ENCODE measurements at places on chromosomes 13 and 19. TPM values are rescaled to one million over a fixed set of nuclear protein-coding genes. Genes with fewer than 3 reads are reported as not detected.

The ZNF415 gene
- 2.8 TPM for total RNA-seq

The AKAP8L gene
- total RNA-seq, result 114 TPM

GRCh38 chr19:4358709-4359626 is 15.6 kb downstream of the MPND start:
- DNase-seq, result peak; percentile 53

- DNase-seq, result no peak
Observed at GRCh38 chr13:109782823-109783431, 3.5 kb downstream of the IRS2 start.

DNA sequence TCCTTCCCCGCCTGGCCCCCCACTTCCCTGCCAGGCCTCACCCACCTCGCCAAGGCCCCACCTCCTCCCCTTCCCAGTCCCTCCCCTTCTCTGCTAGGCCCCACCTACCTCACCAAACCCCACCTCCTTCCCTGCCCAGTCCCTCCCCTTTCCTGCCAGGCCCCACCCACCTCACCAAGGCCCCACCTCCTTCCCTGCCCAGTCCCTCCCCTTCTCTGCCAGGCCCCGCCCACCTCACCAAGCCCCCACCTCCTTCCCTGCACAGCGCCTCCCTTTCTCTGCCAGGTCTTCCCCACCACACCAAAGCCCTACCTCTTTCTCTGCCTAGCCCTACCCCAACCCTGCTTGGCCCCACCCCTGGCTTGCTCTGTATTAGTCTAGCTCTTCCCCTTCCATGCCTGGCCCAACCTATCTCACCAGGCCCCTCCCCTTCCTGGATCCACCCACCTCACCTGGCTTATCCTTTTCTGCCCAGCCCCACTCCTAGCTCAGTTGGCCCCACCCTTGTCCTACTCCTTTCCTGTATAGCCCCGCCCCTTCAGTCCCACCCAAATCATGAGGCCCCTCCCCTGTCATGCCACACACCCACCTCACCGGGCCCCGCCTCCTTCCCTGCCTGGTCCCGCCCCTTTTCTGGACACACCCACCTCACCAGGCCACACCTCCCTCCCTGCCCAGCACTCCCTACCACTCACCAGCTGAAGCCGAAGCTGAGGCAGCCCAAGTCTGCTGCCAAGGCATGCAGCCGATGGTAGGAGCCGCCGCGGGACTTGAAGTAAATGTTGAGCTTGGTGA is 16.2 kb downstream of the CERS1 start:
- no peak for DNase-seq

GRCh38 chr19:56839652-56840450 is 675 bp downstream of the PEG3 start:
- DNase-seq, result no peak

GRCh38 chr13:110841846-110842245 is 73.0 kb downstream of the ANKRD10 start:
- DNase-seq, result no peak

DNA sequence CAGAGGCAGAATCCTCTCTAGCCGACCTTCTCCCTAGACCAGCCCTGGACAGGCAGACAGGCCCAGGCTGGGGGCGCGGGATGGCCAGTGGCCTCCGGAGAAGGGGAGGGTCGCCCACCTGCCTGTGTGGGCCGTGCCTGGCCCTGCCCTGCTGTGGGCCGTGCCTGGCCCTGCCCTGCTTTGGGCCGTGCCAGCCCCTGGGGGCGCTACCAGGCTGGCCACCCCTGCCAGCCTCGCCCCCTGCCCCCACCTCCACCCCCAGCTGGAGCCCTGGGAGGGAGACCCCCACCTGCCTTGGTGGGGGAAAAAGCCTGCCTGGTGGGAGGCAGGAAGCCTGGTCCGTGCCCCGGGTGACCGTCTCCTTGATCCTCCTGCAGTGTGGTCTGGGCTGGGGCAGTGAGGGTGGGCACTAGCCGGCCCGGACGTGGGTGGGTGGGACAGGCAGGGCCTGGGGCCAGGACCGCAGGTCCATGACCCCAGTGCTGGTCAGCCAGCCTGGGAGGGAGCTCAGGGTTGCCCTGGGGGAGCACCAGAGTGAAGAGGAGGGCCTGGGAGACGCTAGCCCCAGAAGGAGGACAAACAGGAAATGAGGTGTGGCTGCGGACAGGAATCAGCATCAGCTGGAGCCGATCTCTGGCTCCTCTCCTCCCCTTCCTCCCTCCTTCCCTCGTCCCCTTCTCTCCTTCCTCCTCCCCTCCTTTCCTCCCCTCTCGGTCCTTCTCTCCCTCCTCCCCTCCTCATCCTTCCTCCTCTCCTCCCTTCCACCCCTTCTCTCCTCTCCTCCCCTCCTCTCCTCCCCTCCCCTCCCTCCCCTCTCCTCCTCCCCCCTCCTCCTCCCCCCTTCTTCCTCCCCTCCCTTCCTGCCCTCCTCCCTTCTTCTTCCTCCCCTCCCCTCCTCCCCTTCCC is 5.1 kb upstream of the MKNK2 start:
- DNase-seq, result no peak

Data from activated naive CD4-positive, alpha-beta T cell treated with anti-CD3 and anti-CD28 coated beads, Interleukin-2, amount 50 U/mL, for 72 hours (primary cell).